Tibial artery (tissue), 4 donors: ENCODE measurements at places on chromosomes 12 and 14.

- no peak for DNase-seq
These were observed 120.3 kb downstream of the VRK1 start for GRCh38 chr14:96917442-96917963.

DNA sequence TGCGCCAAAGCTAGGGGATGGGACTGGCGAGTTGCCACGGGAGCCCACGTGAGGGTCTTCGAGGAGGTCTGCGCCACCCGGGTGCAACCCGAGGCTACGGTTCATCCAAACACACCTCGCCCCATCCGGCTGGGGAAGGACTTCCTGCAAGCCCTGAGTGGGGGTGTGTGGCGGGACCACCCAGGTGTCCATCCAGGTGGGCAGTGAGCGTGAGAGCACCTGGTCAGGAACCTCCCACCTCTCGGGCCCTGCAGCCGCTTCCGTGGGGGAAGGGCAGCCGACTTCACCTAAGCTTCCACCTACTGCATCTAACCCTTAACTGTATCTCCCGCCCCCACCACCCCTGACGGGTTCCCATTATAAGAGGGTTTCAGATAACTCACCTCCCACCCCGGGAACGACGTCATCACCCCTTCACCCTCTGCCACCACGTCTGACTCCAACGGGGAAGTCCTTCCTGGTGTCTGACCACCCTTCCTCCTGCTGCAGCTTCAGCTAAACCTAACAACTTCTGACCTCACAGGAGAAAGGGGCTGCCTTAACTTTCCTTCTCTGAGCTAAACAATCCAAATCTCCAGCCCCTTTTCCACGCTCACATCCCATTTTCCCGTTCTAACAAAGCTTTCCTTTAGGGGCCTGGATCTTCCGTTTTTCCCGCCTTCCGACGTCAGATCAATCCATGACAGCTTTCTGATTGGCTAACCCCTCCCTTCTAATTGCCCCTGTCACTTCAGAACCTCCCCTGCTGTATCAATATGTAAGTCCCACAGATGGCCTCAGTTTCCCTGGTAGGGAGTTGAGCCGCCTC, 27.4 kb upstream of the SMUG1 start:
- no peak for DNase-seq

DNA sequence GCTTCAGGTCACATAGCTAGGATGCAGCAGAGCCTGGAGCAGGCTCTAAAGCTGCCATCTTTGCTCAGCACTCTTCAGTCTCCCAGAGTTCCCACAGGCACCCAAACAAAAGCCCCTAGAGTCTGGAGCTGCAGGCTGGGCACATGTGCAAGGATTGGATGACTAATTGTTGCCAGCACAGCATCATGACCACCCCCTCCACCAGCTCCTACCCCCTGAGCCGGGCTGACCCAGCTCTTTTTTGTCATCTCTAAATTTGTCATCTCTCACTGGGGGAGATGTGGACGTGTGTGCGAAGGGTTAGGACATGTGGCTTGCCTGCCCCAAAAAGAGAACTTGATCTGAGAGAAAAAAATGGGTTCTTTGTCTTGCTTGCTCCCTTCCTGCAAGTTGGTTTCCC, 4.3 kb upstream of the MMP19 start:
- DNase-seq, result peak; percentile 42

GRCh38 chr14:22265319-22266141, 323.5 kb downstream of the DAD1 start:
- no peak for DNase-seq

DNA sequence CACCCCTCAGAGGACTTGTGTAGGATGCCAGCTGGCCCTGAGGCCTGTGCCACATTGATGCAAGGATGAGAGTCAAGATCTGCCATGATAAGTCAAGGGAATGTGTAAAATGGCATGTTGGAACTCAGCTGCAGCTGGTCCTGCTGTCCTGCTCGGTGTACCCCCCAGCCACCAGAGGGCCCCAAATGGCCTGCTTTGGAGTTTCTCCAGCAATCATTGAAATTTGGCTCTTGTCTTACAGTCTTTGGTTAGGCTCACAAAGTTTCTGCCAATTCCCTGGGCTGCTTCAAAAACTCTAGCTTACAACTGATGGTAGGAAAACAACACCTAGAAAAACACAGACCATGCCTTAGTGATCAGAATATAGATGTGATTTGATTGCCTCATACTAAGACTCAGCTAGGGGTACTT, 76.8 kb downstream of the HSD17B6 start:
- peak; percentile 66 for DNase-seq

DNA sequence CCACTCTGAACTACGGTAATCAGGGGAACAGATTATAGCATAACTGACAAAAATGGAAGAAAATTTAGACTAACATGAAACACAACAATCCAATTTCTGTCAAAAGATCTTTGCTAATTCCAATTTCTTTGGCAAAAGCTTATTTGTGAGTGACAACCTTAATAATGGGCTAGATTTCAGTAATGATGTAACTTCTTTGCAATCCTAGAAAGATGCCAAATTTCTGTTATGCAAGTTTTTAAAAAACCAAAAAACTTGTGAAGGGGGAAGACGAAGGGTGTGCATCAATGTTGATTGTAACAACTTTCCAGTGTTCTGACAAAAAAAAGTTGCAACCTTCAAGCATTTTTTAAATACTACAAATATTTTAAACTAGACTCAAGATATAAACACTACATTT, 59.9 kb downstream of the DICER1 start:
- no peak for DNase-seq

DNA sequence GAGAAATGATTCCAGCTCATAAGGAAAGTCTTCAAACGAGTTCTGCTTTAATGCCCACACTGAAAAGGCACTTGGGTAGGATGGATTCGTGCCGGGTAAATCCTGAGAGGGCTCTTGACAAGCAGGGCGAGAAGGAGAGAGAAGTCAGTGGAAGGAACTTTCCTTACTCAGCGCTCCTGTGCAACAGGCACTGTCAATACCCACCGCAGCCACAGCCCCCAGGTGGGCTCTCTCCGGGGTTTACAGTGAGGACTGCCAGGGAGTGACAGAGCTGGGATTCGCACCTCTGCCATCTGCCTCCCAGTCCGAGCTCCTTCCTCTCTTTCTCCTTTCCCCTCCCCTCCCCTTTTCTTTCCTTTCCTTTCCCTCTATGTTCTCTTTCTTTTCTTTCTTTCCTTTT, 118.7 kb downstream of the BEGAIN start:
- DNase-seq, result no peak

DNA sequence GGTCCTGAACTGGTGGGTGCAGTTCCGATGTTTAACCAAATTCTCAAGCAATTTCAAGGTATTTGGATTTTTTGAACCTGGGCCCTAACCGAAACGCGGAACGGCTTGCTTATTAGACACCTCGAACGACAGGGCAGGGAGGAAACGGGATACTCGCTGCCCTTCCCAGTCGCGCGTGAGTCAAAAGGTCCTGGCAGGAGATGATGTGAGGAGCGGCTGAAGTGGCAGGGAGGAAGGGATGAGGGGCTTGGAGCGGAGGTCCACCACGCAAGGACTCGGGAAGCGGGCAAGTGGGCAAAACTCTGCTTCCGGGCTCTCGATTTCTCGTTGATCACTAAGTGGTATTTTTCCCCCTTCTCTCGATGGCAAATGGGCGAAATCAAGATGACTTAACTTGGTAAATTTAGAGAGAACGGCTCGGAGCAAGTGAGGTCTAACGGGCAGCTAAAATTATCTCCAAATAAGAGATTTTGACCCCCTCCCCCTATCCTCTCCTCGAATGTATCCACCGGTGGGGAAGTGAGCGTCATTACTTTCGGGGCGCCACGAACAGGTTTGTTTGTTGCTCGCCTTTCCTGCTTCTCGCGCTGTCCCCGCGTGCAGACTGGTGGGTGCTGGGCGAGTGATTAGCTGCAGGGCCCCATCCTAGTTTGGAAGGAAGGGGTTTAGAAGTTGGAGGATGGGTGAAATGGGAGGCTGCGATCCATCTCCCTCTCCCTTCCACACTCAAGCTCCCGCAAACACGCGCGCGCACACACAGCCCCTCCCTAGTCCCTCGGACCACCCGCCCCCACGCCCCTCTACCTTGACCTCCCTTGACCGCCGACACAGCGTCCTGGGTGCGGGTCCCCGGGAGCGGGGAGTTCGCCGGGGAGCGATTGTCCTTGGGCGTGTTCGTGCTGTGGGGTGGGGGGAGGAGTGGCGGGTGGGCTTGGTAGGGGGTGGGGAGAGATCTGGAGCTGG, 986 bp upstream of the NTF3 start:
- peak; percentile 70 for DNase-seq

DNA sequence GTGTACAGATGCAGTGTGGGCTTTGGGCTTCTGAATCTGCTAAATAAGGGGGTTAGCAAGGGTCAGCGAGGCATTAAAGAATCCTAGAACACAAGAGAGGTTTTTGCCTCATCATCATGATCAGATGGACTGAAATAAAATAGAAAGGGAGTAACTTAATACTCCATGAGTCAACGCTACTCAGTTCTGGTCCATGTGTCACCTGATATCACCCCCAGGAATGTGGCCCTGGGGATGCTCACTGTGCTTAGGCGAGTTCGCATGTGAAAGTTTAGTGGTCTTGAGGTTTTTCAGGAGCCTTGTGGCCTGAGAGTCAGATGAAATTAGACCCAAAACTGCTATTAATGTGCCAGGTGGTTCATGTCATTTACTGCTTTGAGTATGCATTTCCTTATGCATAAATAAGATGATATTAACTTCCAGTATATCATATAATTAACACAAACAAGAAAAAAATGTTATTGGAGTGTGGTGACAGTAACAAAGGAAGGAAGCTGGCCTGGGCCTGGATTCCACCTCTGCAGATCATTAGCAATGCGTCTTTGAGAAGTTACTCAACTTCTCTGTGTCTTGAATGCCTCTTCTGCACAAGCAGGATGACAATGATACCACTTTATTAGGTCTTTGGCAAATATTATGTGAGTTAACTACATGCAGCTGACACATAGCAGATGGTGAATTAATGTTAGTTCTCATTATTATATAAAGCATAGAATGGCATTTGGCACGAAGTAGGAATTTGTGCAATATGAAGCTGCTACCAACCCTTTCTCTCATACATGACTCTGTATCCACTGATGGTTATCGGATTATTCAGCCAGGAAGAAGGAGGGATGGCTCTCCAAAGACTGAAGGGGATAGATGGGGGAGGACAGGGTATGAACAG, 1272.6 kb downstream of the AACS start:
- no peak for DNase-seq

- peak; percentile 73 for DNase-seq
These were observed at the start of gene KDM2B for GRCh38 chr12:121580959-121581685. Gene KDM2B (minus strand): TSS chr12:121581023. CDS start chr12:121580911, 112 bp downstream.

- DNase-seq, result no peak
These were observed 1.2 kb upstream of the TRIM9 start for GRCh38 chr14:51095854-51096823.

DNA sequence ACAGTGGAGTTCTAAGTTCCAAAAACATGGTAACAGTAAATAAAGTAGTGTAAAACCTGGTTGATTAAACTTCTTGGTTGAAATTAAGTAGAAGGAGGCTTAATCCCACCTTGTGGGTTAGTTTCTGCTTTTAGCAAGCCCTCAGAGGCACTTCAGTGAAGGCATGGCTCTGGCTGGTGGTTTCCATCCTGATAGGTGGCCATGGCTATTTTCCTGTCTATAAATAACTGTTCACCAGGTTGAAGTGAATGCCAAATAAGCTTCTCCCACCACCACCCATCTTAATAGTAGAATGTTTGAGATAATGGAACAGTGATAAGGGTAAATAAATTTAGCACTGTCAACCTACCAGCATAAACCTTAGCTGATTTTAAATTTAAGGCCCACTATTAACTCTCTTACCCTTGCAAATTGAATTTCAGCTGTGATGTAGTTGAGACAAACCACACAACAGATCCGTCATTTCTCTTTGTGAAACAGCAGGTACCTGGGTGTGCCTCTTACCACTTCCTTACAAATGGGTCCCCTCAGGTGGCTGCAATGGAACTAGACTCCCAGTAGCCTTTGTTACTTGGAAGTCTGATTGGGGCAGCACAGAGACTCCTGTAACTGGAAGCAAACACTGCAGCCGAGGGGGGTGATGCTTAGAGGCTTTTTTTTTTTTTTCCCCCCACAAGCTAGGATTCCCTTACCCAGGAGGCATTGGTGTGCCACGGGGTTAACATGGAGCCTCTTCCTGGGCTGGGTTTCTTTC, 41.4 kb downstream of the DAAM1 start:
- DNase-seq, result no peak

DNA sequence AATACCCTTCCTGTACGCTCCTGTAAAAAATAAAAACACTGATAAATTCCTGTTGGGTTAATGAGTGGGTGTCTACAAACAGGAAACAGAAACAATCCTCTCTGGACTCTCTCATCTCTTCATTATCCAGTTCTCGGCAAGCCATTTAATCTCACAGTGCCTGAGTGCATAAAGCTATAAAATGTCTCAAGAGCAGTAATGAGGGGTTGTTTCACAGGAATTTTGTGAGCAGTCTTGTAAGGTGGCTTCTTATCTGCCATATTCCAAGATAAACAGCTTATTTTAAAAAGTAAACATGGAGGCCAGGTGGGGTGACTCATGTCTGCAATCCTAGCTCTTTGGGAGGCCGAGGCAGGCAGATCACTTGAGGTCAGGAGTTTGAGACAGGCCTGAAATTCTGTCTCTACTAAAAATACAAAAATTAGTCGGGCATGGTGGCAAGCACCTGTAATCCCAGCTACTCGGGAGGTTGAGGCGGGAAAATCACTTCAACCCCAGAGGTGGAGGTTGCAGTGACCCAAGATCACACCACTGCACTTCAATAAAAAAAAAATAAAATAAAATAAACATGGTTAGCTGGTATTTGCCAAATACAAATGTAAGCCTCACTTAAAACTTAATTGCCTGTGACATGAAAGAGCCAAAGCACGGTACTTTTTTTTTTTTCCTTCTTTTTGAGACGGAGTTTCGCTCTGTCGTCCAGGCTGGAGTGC, 54.0 kb downstream of the CLIP1 start:
- no peak for DNase-seq

DNA sequence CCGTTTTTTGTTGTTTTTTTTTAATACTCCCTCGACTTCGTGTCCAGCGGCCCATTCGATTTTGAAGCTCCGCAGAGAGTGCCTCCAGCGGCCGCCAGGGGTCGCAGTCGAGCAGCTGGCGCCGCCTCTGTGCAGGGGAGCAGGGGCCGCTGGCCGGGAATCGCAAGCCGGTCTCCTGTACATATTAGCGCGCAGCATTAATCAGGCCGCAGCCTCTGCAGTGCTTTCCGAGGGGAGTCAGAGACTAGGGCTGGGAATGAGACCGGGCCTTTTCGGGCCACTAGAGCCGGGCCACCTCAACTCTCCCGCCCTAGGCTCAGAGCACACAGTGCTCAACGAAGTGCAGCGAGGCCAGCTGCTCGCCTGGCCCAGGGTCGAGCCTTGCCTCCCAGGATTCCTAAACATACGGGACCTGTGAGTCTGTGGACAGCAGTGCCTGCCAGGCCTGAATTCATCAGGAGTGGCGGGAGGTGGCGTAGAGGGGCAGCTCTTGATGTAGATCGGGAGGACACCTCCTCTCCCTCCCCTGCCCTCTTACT, 81.8 kb downstream of the EMP1 start:
- peak; percentile 55 for DNase-seq

- DNase-seq, result peak; percentile 51
These were observed 13.8 kb downstream of the PRPF40B start for GRCh38 chr12:49636979-49637755.

GRCh38 chr12:112185093-112185923, 59.9 kb downstream of the TRAFD1 start:
- no peak for DNase-seq

- no peak for DNase-seq
These were observed 54.0 kb upstream of the ELK3 start for GRCh38 chr12:96140174-96140573.

GRCh38 chr12:124743479-124744272, 120.0 kb downstream of the SCARB1 start:
- DNase-seq, result no peak
